A549 treated with RU486 at 1 μM for 4 hours (cell line): ENCODE measurements at places on chromosomes 3 and 15. TPM values are rescaled to one million over a fixed set of nuclear protein-coding genes. Genes with fewer than 3 reads are reported as not detected.

The ISLR gene
- total RNA-seq, result 0.14 to 0.59 TPM (median 0.25 TPM) in 5 replicates

The ITPR1 gene
- total RNA-seq, result 5.0 to 6.0 TPM (median 5.8 TPM) in 5 replicates

The CPB1 gene
- not detected in 5 replicates for total RNA-seq

The CCR2 gene
- total RNA-seq, result not detected in 5 replicates

The GABRA5 gene
- 72.6 to 118 TPM (median 109 TPM) in 5 replicates for total RNA-seq

The ESYT3 gene
- total RNA-seq, result 0.57 to 0.88 TPM (median 0.76 TPM) in 5 replicates

The GJD2 gene
- not detected in 5 replicates for total RNA-seq

The TTLL13 gene
- 0.27 to 0.61 TPM (median 0.39 TPM) in 4 of 5 replicates, not detected in the other for total RNA-seq

The TXNRD3 gene
- total RNA-seq, result 6.1 to 8.5 TPM (median 6.6 TPM) in 5 replicates

The CLDN18 gene
- not detected in 5 replicates for total RNA-seq

The MNS1 gene
- 2.1 to 4.3 TPM (median 3.2 TPM) in 5 replicates for total RNA-seq

The SCAANT1 gene
- 1.2 TPM in 1 of 5 replicates, not detected in the others for total RNA-seq

The TM4SF18 gene
- total RNA-seq, result 27.6 to 49.8 TPM (median 45.8 TPM) in 5 replicates

The KCNAB1 gene
- total RNA-seq, result not detected in 5 replicates

The APOD gene
- total RNA-seq, result 0.56 to 0.82 TPM (median 0.68 TPM) in 5 replicates

The DAZL gene
- total RNA-seq, result not detected in 5 replicates

The SLC51B gene
- total RNA-seq, result 12.4 to 18.4 TPM (median 14.3 TPM) in 5 replicates

The DNAJA4 gene
- 0.05 to 0.11 TPM in 2 of 5 replicates, not detected in the others for total RNA-seq

The KLF15 gene
- 0.06 to 0.19 TPM (median 0.09 TPM) in 4 of 5 replicates, not detected in the other for total RNA-seq
